ENCODE measurements at places on chromosomes 3 and 15. TPM values are rescaled to one million over a fixed set of nuclear protein-coding genes. Genes with fewer than 3 reads are reported as not detected.

MAGEL2 gene
- 0.15 TPM for total RNA-seq

GPR62 gene
- total RNA-seq, result 0.12 TPM

SHC4 gene
- total RNA-seq, result 5.3 TPM

MAN2C1 gene
- 63.2 TPM for total RNA-seq

USP13 gene
- total RNA-seq, result 89.7 TPM

SLC30A4 gene
- total RNA-seq, result 4.1 TPM

MNS1 gene
- total RNA-seq, result 0.51 TPM

GOLGA6L2 gene
- not detected for total RNA-seq

LRRC31 gene
- not detected for total RNA-seq

ITIH3 gene
- 0.19 TPM for total RNA-seq

CFAP161 gene
- 6.2 TPM for total RNA-seq

XXYLT1 gene
- 6.7 TPM for total RNA-seq

SI gene
- not detected for total RNA-seq

PRSS50 gene
- not detected for total RNA-seq

SMCO1 gene
- total RNA-seq, result 3.6 TPM

NTRK3 gene
- total RNA-seq, result 4.5 TPM

APOD gene
- 79.6 TPM for total RNA-seq

BSN gene
- total RNA-seq, result 0.41 TPM

TM4SF1 gene
- 211 TPM for total RNA-seq

ERC2 gene
- total RNA-seq, result 4.0 TPM

SCN11A gene
- 0.08 TPM for total RNA-seq

ARRDC4 gene
- 17.2 TPM for total RNA-seq

IQCF6 gene
- not detected for total RNA-seq

GHSR gene
- not detected for total RNA-seq

All from right atrium auricular region (tissue), 2 donors.